ENCODE measurements at places on chromosomes 2 and 18.

- DNase-seq: no peak
Observed at GRCh38 chr2:135212757-135213156, 160.7 kb downstream of the RAB3GAP1 start.

DNA sequence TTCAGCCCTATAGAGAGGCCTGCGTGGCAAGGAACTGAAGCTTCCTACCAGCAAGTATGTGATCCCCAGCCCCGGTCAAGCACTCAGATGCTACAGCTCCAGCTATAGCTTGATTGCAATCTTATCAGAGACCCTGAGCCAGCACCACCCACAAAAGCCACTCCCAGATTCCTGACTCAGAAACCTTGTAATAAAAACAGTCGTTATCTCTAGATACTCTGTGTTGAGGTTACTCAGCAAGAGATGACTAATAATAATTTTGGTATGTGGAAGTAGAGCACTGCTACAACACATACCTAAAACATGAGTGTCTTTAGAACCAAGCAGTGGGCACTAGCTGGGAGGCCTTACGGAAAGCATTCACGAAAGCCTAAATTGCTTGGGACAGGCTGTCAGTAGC lies 216.9 kb downstream of the UXS1 start:
- no peak for DNase-seq

- DNase-seq: no peak
Observed at GRCh38 chr2:122743021-122743675, 987.7 kb downstream of the TSN start.

GRCh38 chr2:8329660-8330622 lies 351.9 kb upstream of the ID2 start:
- no peak for DNase-seq

- no peak for DNase-seq
Observed at GRCh38 chr2:99692785-99693184, 203.0 kb upstream of the REV1 start.

- DNase-seq: no peak
Observed at GRCh38 chr2:240162531-240162930, 22.1 kb upstream of the OTOS start.

DNA sequence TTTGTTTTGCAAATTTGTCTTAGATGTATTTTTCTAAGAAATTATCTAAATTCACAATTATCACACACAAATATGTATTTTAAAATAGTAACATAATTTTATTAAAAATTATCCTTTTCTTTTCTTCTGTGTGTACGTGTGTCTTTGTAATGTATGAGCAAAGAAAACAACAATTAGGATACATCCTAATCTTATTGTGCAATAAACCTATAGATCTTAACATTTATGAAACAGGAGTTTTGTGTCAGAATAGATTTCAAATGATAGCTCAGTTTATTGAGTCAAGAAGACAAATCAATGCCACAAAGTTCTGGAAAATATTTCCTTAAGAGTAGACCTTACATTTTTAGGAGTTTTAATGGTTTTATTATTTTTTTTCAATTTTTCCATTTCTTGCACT lies 212.2 kb downstream of the KCNJ3 start:
- no peak for DNase-seq

GRCh38 chr2:89850481-89850880 lies 1159.0 kb downstream of the RPIA start:
- no peak for DNase-seq

DNA sequence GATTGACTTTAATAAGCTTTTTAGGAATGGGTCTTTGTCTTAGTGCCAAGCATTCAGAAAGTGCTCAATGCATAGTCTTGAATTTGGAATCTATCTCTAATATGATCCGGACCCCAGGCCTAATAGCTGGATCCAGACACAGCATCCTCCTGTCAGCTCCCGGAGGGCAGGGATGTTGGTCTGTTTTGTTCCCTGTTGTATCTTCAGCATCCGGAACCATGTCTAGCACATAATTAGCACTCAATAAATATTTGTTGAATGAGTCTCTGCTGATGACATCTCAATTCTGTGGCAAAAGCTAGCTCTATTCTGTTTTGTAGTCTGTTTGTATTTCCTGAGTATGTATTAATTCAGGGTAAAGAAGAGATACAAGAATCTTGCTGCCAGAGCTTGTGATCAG lies 169.1 kb downstream of the DCDC2C start:
- no peak for DNase-seq
